ENCODE measurements at places on chromosomes 4 and X.

- no peak for DNase-seq
Observed at GRCh38 chr4:1610791-1611500, 73.2 kb downstream of the FAM53A start.

DNA sequence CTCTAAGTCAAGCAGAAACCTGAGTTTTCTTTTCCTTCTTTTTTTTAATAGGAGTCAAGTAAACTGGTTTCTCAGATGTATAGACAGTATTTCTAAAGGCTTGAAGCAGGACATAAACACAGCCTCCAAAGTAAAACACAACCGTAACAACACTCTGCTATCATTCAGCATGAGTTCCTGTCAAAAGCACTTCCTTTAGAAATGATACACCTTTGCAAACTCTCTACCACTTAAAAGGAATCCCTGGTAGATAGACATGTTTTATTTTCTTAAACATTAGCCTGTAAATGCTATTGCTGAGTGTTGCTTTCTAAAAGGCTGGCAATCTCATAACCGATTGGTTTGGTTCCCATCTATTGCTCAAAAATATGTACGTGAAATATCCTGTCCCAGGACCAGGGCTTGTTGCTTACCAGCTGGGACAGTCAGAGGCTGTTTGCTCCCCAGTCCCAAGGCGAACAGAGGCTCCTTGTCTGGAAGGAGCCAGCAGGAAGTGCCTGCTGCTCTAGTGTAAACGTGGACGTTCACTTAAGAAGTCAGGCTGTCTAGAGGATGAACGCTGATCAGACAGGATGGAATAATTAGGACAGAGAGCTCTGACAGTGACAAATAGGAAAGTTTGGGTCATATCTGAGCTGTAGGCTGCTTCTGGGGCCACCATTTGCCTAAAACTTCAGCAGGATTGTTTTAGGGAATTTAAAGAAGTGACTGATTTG is 173.9 kb upstream of the KLF3 start:
- no peak for DNase-seq

DNA sequence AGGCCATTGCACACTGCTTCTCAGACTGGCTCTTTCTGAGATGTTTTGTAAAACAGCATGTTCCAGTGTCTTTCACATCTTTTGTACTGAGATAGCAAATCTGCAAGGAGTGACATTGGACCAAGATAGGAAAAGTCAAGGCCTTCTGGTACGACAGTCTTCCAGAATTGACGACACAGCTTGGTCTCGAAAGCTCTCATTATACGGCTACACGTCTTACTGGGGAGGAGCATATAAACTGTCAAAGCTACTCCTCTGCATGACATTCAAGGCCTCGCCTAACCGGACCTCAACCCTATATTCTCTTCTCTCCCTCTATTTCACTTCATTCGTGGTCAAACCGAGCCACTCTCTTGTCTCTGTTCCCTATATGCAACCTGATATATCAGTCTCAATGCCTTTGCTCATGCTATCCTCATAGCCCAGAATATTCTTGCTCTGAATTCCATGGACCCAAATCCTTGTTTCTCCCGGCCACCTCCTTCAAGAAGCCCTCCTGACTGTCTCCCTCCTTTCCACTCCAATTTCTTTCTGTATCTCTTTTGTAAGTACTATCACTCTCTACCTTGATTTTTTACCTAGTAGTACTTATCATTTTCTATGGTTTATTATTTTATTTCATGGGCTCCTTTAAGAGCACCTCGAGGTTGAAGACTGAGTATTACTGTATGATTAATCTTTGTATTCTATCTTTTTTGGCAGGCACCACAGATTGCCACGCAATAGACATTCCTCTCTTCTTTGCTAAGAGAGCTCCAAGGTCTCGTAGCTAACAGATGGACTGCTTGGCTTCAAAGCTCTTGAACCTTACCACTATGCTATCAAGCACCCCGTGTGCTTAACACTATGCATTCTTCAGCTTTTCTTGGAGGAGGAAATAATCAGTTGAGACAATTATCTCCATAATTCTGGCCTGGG is 35.1 kb downstream of the RBM47 start:
- no peak for DNase-seq

DNA sequence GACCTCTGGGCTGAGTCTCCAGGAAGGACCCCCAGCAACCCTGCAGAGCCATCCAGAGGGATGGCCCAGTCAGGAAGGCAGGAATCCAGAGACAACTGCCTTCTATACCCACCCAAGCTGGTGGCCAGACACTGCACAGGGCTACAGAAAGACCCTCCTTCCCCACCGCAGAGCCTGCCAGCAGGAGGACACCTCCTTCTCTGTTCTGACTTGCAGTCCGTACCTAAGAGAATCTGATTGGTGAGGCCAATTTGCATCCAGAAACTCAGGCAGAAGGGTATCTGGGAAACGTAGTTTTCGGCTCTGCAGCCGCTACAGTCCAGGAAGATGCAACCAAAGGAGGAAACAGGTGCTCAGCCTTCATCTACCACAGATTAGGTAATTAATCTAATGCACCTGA is 155.4 kb upstream of the FRG1 start:
- DNase-seq = no peak

DNA sequence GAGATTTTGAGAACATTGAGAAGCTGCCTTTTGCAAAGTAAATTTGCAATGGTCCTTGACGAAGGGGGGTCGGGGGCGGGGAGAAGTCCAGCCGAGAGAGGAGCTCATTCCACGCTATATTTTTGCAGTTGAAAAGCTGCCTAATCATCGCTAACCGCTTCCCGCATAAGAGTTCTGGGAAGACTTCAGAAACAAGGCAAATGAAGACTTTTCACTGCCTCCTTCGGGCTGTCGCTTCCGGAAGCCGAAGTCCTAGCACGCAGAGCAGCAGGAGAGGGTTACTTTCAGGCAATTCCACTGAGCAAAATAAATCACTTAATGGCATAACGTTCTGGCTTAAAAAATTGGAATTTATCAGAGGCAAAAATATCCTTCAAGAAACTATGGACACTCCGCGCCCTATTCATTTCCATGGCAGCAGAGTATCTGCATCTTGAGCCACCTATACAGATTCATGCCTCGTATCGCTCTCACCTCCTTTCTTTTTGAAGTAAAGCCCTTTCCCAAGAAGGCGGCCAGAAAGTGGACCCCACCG is 2.6 kb upstream of the LRAT start:
- DNase-seq = no peak

DNA sequence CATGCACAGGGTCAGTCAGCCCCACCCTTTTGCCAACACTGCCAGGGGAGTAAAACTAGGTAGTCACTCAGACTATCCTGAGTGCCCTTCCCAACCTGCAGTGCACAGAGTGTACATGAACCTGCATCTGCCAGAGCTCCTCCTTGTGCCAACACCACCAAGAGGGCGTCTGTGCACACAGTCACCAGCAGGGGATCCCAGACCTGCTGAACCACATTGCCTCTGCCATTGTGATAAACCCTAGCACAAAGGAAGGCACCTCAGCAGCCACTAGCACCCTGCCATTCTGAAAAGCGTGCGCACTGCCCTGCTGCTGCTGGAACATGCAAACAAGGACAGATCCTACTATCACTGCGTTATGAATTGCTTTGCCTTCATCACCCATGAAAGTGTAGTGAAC is 247.8 kb upstream of the POU3F4 start:
- DNase-seq = no peak

DNA sequence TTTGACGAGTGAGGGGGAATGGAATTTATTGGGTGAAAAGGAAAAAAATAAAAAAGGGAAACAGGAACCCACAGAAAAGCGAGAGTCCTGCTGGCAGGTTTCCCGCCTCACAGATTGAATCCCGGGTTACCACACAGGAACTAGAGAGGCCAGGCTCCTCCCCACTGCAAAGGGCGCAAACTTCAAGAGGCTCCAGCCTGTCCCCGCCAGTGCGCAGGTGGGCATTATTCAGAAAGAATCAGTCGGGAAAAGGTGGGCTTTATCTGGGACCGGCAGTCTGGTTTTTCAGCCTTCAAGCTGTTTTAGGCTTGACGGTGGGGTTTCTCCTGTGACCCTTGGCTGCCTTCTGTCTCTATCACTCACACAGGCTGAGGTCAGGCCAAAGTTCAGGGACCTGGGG is 1496.8 kb downstream of the RPA4 start:
- DNase-seq = no peak

DNA sequence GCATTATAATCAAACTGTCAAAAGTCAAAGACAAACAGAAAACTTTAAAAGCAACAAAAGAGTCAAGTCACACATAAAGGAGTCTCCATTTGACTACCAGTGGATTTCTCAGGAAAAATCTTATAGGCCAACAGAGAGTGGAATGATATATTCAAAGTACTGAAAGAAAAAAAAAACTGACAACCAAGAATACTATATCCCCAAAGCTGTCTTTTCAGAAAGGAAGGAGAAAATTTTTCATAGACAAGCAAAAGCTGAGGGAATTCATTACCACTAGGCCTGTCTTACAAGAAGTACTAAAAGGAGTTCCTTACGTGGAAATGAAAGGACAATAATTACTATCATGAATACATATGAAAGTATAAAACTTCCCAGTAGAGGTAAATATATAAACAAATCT is 39.0 kb downstream of the SLC10A7 start:
- DNase-seq = no peak

- DNase-seq = no peak
Observed at GRCh38 chrX:109393859-109394258, 88.0 kb downstream of the GUCY2F start.

- no peak for DNase-seq
Observed at GRCh38 chr4:113643505-113643904, 118.0 kb downstream of the CAMK2D start.

DNA sequence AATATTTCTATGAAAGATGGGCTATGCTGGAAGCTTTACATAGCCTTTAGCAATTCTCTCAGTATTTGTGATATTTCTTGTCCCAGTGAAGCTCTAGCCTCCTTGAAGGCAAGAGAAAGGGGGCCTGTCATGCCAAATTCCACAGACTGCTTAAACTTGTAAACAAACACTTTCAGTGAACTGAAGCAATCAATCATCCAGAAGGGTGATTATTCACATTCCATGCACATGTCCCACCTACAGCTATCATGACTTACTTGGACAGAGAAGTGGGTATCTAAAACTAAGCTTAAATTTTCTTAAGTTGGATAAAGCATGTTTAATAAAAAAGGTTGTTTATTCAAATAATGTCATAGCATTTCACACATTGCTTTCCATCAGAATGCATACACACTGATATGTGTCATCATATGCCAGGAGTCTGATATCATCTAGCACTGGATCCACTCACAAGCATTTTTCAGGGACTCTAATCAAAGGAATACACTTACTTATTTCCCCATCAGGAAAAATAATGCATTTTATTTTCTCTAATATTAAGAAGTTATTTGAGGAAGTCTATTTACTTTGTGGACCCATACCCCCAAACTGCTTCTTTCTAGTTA is 1.2 kb upstream of the FSTL5 start:
- no peak for DNase-seq

DNA sequence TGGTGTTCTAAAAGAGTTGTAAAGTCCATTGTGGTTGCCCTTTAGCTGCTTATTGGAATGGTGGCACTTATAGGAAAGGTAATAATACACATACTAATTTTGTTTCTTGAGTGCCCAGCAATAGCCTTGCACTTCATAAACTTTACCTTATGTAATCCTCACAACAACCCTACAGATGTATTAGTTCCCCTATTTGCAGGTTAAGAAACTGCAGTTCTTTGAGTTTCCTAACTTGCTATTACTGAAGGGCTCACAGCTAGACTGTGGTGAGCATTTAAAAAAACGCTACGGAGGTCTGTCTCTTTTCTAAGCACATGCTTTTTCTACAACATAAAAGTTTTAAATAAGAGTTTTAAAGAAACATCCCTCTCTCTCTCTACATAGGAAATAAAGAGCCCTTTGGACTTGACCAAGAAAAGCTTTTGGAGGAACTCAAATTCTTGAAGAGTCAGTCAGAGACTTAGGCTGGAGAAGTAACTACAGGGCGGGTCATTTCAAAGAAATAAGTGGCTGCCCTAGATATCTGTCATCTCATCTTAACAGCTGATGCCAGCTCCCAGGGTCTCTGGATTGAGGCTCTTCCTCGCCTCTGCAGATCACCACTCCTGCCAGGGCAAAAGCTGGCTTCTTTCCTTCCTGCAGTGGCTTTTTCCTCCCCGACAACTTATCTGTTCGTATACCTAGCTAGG is 42.0 kb upstream of the FBXW7 start:
- DNase-seq = no peak
